NCI-H460 (cell line): ENCODE measurements at places on chromosomes 6 and 20.

- no peak for DNase-seq
These were observed 576.4 kb downstream of the HDGFL1 start for GRCh38 chr6:23145781-23146180.

GRCh38 chr20:17657898-17658647 lies 24.0 kb downstream of the RRBP1 start:
- no peak for DNase-seq

- no peak for DNase-seq
These were observed 7.4 kb downstream of the EPM2A start for GRCh38 chr6:145727817-145728388.

- DNase-seq: no peak
These were observed 170.9 kb upstream of the STXBP5 start for GRCh38 chr6:147033267-147033666.

GRCh38 chr20:59195316-59195993 lies 31.8 kb downstream of the ZNF831 start:
- DNase-seq: no peak
